Adipocyte (in vitro differentiated cells): ENCODE measurements at places on chromosomes 16 and 17.

DNA sequence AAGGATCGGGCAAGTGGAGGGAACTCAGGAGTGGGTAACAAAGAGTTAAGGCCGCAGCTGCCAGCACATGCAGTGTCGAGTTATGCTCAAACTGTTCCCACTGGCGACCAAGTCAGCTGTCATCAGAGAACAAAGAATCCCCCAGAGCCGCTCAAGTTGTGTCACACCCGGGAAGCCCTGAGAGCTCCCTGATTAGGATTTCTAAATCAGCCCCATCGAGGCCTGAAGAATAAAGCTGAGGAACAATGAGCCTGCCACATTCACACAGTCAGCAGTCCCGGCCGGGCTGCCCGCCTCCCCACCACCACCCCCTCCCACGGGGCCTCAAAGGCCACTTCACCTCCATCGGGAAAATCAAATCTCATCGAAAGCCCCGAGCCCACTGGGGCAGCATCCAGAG, 84.5 kb downstream of the SOX9 start:
- no peak for DNase-seq

DNA sequence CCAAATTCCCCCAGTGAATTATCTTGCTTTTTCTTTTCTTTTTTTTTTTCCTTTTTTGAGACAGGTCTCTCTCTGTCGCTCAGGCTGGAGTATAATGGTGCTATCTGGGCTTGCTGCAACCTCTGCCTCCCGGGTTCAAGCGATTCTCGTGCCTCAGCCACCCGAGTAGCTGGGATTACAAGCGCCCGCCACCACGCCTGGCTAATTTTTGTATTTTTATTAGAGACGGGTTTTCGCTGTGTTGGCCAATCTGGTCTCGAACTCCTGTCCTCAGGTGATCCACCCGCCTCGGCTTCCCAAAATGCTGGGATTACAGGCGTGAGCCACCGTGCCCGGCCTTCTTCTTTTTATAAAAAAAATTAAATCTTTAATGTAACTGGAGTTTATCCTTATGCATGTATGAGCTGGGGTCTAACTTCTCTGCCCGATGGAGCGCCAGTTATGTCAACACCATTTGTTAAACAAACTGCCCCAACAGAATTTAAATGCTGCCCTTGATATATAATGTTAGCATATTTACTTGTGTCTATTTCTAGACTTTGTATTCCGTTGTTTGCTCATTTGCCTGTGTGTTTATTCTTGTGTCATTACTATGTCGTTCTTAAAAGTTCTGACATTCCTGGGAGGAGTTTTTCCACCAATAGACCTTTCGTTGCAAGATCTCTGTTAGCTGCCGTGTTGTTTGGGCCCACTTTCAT, 535 bp upstream of the AURKB start:
- DNase-seq, result peak; percentile 25

- no peak for DNase-seq
Observed at GRCh38 chr16:55357241-55357640, 33.2 kb downstream of the IRX6 start.

- peak; percentile 46 for DNase-seq
Observed at GRCh38 chr16:30063893-30064728, 1.4 kb upstream of the ALDOA start.

DNA sequence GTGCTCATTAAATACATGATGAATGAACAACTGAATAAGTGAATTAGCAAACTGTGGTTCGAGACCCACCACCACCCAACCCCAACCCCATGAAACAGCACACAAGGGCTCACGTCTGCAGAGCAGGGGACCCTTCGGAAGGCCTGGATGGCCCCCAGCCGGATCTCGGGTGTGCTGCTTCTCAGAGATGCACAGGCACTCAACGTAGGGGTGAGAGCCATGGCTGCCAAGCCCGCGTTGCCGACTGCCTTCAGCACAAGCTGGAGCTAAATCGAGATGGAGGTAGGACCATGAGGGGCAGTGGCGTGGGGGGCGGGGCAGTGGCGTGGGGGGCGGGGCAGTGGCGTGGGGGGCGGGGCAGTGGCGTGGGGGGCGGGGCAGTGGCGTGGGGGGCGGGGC, 93.2 kb downstream of the LITAF start:
- DNase-seq, result no peak

- DNase-seq, result no peak
Observed at GRCh38 chr16:24537474-24538337, 1.7 kb upstream of the RBBP6 start.
